ENCODE measurements at places on chromosomes 1 and 21. TPM values are rescaled to one million over a fixed set of nuclear protein-coding genes. Genes with fewer than 3 reads are reported as not detected.
A peak's percentile ranks its signal among the peaks of the same experiment; 100 is the strongest.

S100A12 gene
- not detected for total RNA-seq

MCOLN3 gene
- 3.2 TPM for total RNA-seq

ARMH1 gene
- total RNA-seq, result 3.8 TPM

DNA sequence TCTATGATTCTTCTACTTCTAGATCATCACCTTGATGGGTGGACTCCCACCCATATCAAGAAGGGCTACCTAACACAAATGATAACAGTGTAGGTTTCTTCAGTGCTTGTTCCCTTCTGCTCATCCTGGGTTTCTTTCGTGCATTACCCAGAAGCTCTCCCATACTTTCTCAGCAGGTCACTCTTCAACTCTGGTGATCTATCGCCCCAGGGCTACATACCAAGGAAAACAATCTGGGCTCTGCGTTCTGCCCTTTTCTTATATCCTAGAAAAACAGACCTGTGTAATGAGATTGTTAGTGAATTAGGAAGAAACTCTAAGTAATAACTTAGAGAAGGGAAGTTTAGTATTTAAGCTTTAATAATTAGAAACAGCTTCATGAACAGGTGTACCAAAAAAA is 370.6 kb upstream of the SPAG17 start:
- no peaks in the 10 kb centered on the region for H3K4me1 ChIP-seq
- H3K4me3 ChIP-seq, result no peak overlapping the region
- no peak overlapping the region for H3K27ac ChIP-seq
- no peak for DNase-seq
- no peaks in the 10 kb centered on the region for H3K36me3 ChIP-seq

DNA sequence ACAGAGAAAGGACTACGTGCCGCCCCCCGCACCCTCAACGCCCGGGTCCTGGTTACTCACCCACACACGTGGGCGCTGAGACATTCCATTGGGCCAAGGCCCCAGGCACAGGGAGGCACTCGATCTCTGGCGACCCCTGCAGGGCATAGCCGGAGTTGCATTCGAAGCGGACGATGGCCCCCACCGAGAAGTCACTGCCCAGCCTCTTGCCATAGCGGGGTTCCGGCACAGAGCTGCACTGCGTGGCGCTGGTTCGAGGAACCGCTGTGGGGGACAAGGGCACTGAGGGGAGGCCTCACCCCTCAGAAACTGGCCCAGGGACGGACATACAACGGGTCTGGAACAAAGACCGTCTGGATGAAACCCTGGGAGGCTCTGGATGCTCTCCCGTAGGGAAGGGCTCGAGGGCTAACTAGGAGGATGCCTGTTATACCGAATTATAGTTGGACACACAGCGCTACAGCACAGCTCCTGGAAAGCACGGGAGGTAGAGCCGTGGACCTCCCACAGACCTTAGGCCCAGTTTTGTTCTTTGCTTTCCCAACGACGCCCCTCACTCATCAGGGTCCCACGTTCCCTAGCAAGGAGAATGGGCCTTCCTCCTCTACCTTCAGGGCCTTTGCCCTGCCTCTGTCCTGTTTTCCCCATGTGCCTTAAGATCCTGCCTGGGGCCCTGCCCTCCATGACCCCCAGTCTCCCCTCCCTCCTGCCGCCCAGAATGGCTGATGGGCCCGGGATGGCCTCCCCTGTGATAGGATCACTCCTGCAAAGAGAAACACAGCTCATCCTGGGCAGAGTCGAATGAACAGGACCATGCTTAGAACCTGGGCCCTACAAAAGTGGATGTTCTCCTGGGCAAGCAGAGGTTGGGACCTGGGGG is 152.8 kb downstream of the ZSCAN20 start:
- no peaks in the 10 kb centered on the region for H3K36me3 ChIP-seq
- H3K4me3 ChIP-seq, result no peak overlapping the region
- no peak overlapping the region for H3K27ac ChIP-seq
- DNase-seq, result no peak

DNA sequence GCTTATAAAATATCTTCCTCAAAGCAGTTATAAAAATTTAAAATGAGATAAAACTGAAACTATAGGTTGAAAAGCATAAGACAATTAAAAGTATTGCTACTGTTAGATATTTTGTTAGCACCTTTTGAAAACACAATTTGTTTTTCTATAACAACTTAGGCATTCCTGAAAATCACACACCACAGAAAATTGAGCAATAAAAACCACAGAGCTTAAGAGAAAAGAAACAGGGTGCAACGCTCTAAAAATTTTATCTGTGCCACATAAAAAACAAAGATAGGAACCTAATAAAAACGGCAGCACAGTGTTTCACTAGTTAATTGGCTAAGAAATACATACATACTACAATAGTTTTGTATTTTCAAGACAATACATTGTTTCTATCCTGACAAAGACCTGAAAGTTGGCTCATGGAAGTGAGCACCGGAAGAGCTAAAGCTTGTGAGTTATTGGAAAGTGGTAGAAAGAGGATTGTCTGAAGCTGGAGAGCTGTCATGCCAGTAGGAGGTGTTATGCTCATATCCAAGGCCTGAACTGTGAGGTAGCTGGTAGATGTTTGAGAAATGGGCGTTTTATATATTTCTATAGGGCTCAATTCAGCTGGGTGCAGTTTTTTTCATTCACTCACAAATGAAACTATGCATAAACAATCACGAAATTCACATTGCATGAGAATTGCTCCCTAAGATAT is 45.8 kb downstream of the RGS7 start:
- DNase-seq, result no peak
- no peak overlapping the region for H3K27ac ChIP-seq
- no peak overlapping the region for H3K4me3 ChIP-seq
- H3K4me1 ChIP-seq, result no peaks in the 10 kb centered on the region
- no peaks in the 10 kb centered on the region for H3K27me3 ChIP-seq

DNA sequence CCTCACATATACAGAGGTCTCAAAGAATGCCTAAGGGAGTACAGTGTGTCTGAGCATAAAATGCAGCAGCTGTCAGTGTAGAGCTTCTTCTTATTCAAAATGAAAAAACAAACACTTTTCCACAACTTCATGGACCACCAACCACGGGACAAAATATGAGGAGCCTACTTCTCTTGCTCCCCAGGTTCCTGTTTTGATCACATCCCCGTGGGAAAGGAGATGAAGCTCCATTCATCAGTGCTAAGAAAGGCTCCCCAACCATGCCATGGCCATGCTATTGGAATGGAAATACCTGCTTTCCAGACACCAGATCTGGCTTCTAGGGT is 383 bp downstream of the CD48 start:
- no peaks in the 10 kb centered on the region for H3K27me3 ChIP-seq
- no peak for DNase-seq
- H3K4me3 ChIP-seq, result no peak overlapping the region
- no peak overlapping the region for H3K27ac ChIP-seq

DNA sequence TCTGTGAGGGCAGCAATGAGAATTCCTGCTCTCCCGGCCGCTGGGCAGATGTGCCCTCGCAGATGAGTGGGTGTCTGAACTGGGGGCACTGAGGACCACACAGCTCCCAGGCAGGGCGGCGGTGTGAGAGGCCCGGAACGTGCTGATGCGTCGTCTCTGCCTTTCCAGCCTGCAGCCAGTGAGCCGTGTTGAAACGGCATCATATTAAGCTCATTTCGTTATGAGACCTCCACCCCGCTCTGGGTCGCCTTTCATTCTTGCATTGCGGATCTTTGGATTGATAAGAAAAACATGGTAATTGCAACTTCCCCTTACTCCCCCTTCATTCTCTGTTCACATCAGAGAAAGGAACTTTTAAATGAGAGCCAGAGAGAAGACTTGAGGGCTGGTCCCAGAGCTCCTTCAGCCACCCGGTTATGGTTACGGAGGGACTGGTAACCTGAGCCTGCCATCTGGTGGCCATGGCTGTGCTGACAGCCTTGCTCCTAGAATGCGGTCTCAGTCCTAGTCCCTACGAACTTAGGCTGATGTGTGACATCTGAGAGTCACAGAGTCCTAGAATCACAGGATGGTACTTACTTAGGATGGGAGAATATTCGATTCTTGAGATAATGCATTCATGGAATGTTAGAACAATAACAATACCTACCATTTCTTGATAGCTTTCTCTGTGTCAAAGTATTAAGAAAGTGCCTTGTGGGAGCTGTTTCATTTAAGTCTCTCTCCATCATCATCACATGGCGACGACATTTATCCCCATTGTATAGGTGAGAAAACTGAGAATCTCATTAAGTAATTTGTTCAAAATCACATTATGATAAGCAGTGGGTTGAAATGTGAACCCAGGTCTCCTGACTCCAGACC is 271.0 kb downstream of the TRABD2B start:
- H3K4me3 ChIP-seq, result peak overlapping the region; percentile 52
- H3K36me3 ChIP-seq, result no peaks in the 10 kb centered on the region
- H3K4me1 ChIP-seq, result no peaks in the 10 kb centered on the region
- peaks cover 35% of the 10 kb centered on the region for H3K27me3 ChIP-seq
- no peak overlapping the region for H3K27ac ChIP-seq
- DNase-seq, result peak; percentile 76

- H3K27ac ChIP-seq, result no peak overlapping the region
- no peak overlapping the region for H3K4me3 ChIP-seq
- DNase-seq, result no peak
- H3K36me3 ChIP-seq, result peaks cover 3% of the 10 kb centered on the region
- H3K27me3 ChIP-seq, result no peaks in the 10 kb centered on the region
- H3K4me1 ChIP-seq, result no peaks in the 10 kb centered on the region
Observed at GRCh38 chr1:113701429-113701828, 57.9 kb downstream of the PHTF1 start.

GRCh38 chr21:14862794-14863720 is 201.7 kb downstream of the NRIP1 start:
- DNase-seq, result no peak
- H3K27me3 ChIP-seq, result no peaks in the 10 kb centered on the region
- H3K4me1 ChIP-seq, result no peaks in the 10 kb centered on the region
- no peaks in the 10 kb centered on the region for H3K36me3 ChIP-seq

DNA sequence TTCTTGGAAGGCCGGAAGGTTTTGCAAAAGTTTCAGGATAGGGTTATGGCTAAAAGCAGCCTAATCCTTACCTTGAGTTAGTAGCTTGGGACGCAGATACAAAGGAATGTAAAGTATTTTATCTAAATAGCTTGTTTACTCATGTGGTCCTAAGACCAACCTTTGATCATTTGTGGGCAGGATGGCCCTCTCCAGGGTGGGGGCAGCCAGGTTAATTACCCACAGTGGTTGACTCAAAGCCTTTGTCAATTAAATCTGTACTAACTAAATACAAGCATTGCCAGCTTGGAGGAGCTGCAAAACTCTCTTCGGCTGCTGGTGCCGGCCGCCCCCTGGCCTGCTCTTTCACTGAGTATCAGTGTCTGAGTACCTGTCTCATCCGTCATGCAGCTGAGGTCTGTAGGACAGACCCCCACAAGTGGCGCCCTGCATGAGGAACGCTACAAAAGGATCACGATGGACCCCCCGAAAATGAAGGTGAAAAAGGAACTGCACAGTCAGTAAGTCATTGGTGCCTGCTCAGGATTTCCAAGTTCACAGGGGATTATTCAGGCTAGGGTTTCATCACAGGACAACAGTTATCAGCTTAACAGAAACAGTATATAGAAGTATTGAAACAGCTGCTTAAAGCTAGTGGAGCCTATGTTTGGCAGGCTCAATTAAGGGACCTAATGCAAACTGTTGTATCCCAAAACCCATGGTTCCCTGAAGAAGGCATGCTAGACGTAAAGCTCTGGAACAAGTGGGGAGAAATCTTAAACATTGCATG is 212.5 kb upstream of the MAP1LC3C start:
- no peak for DNase-seq
- no peaks in the 10 kb centered on the region for H3K4me1 ChIP-seq
- H3K36me3 ChIP-seq, result no peaks in the 10 kb centered on the region
- H3K27ac ChIP-seq, result no peak overlapping the region
- no peaks in the 10 kb centered on the region for H3K27me3 ChIP-seq
- H3K4me3 ChIP-seq, result no peak overlapping the region

DNA sequence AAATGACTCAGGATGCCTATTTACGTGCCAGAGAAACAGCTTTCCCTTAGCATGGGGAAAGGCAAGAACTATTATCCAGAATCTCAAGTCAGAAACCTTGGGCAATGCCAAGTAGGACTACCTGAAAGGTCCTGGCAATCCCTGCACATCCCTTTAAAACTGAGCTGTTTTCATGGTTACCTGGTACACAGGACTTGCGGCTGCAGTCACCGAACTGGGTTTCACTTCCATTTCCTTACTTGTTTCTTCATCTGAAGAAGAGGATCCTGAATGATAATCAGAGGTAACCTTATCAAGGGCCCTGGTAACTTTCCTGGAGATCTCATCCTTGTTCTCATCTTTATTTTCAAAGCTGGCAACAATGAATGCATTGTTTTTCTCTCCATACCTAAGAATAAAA is 14.3 kb downstream of the BTG3 start:
- H3K36me3 ChIP-seq, result peaks cover 12% of the 10 kb centered on the region
- no peaks in the 10 kb centered on the region for H3K4me1 ChIP-seq
- no peak overlapping the region for H3K4me3 ChIP-seq
- H3K27me3 ChIP-seq, result no peaks in the 10 kb centered on the region

GRCh38 chr1:41847733-41848132 is 71.0 kb downstream of the HIVEP3 start:
- H3K27me3 ChIP-seq, result no peaks in the 10 kb centered on the region
- no peak overlapping the region for H3K27ac ChIP-seq
- no peak for DNase-seq

DNA sequence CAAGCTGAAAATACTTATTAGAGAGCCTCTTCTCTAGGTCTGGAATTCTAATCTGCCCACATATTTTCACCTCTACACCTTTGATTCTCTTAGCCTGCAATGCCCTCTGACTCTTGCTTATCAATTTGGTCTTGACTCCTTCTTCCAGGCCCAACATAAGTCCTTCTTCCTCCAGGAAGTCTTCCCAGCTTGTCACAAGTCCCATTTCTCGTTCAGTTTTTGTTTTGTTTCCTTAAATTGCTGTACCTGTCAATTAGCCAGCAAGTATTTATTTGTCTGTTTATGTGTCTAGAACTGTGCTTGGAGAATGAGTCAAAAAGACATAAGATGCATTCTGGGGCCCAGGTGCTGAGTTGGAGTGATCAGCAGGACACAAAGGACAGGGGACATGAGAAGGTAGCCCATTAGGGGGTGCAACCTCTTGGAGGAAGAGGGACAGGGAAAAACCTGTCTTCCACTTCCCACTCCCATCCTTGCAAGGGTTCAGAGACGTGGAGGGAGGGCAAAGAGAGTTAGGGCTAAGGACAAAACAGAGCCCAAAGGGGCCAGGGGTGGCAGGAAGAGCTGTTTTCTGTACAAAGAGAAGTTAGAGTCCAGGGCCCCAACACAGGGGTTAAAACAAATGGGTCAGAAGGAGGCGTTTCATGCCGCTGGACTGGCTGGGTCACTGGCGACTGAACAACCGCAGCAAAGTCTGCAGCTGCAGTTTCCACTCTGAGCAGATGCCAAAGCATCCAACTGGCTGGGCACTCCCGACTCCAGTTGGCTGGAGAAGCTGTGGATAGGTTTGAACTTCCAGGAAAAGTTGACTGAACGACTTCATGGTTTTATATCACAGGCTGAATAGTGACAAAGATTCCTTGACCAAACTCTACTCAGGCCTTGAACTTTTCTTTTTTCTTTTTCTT is 10.7 kb upstream of the CNR2 start:
- H3K4me3 ChIP-seq, result no peak overlapping the region
- no peaks in the 10 kb centered on the region for H3K27me3 ChIP-seq
- no peak overlapping the region for H3K27ac ChIP-seq
- no peaks in the 10 kb centered on the region for H3K36me3 ChIP-seq

- H3K36me3 ChIP-seq, result no peaks in the 10 kb centered on the region
- no peak for DNase-seq
- H3K27me3 ChIP-seq, result no peaks in the 10 kb centered on the region
- no peak overlapping the region for H3K27ac ChIP-seq
Observed at GRCh38 chr1:168832661-168833060, 103.7 kb upstream of the DPT start.

GRCh38 chr1:93605812-93606512 is 75.7 kb downstream of the BCAR3 start:
- no peaks in the 10 kb centered on the region for H3K36me3 ChIP-seq
- no peaks in the 10 kb centered on the region for H3K27me3 ChIP-seq
- no peak for DNase-seq
- H3K4me3 ChIP-seq, result no peak overlapping the region
- peaks cover 3% of the 10 kb centered on the region for H3K4me1 ChIP-seq
- H3K27ac ChIP-seq, result peak overlapping the region; percentile 44
